ENCODE measurements at places on chromosomes 5 and 9.

DNA sequence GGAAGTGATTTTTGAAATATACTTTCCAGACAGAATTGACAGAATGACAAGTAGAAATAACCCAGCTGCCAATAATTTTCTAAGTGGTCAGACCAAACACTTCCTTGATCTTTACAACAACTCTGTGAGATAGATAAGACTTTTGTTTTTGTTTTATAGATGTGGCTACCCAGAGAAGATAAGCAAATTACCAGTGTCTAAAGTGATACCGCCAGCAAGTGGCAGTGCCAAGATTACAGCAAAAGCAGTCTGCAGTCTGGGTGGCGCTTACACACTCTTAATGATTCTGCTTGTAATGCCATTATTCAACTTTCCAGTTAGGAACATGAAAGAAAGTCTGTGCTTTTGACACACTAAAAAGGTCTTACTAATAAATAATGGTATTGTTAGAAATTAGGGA, 92.1 kb downstream of the HCN1 start:
- no peak for DNase-seq

DNA sequence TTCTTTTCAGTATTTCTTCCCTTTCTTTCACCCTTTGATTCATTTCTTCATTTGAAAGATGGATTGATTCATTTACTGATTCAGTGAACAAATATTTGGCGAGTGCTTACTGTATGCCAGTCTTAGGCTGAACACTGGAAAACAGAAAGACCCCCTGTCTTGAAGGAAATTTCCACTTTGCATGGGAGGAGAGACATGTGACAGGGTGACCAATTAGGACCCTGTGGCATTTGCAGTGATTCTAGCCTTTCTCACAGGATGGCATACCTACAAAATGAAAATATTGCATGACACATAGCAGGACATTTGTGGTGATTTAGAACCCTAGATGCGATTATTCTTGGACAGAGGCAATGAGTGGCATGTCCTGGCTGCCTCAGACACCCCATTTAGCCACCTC, 407.2 kb upstream of the SGCD start:
- no peak for DNase-seq

- no peak for DNase-seq
These were observed 215.0 kb upstream of the PANK3 start for GRCh38 chr5:168793841-168794837.

- no peak for DNase-seq
These were observed 500.0 kb downstream of the SPATA31D1 start for GRCh38 chr9:82488313-82489200.

- no peak for DNase-seq
These were observed 376.3 kb upstream of the CHD1 start for GRCh38 chr5:99305045-99305580.

DNA sequence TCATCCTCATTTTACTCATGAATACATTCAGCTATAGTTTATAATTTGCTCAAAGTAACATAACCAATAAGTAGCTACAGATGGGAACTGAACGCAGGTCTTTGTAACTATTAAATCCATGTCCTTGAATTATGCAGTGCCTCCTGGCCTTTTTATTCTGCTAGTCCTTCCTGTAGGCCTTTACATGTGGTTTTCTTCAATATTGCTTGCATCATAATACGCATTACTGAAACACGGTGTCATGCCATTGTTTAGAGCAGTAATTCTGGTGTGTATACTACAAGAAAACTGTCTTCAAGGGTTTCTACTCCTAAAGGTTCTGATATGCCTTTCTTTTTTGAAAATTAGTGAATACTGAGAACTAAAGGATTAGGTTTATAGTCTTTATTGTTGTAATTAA, 20.7 kb downstream of the CWC27 start:
- DNase-seq: peak; percentile 36

DNA sequence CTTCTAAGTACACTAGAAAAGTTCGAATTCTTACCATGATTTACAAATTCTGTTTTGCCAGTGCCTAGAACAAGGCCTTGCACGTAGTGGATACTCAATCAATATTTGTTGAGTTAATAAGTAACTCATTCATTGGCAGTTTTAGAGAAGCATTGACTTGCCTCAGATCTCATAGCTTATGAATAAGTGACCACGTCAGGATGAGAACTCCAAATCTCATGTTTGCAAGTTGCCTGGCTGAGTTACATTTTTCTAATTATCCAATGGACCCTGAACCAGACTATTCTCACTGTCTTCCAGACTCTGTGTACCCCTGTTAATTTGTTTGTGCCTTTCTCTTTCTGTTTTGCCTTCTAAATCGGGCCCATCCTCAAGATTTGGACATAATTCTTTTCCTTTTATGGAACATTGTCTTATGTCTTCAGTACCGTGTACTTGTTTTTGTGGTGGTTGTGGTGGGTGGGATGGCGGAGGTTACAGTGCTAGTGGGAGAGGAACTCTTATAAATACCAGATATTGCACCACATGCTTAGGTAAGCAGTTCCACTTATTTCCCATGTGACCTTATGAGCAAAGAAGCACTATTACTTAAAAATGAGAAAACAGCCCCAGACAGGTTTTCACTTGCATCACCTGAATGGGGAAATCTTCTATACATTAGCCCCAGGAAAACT, 96.3 kb downstream of the UNC13B start:
- no peak for DNase-seq

DNA sequence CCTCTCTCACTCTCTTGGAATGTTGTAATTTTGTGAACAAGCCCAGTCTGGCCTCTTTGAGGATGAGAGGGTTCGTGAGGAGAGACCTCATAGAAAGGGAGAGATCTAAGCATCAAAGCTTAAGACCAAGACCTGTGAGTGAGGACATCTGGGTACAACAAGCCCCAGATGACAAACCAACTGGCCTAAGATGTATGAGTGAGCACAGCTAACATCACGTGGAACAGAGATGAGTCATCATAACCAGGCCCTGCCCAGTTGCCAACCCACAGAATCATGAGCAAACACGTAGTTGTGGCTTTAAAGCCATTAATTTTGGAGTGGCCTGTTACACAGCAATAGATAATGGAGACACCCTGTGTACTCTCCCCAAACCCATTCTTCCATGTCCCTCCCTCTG, 439.1 kb upstream of the KIF2A start:
- peak; percentile 67 for DNase-seq

- peak; percentile 88 for DNase-seq
These were observed 233.6 kb downstream of the ACTL7B start for GRCh38 chr9:108621991-108622855.

GRCh38 chr9:124280176-124280691, 22.5 kb downstream of the NEK6 start:
- DNase-seq: no peak

- DNase-seq: no peak
These were observed 24.9 kb downstream of the PITX1 start for GRCh38 chr5:135008981-135009735.

DNA sequence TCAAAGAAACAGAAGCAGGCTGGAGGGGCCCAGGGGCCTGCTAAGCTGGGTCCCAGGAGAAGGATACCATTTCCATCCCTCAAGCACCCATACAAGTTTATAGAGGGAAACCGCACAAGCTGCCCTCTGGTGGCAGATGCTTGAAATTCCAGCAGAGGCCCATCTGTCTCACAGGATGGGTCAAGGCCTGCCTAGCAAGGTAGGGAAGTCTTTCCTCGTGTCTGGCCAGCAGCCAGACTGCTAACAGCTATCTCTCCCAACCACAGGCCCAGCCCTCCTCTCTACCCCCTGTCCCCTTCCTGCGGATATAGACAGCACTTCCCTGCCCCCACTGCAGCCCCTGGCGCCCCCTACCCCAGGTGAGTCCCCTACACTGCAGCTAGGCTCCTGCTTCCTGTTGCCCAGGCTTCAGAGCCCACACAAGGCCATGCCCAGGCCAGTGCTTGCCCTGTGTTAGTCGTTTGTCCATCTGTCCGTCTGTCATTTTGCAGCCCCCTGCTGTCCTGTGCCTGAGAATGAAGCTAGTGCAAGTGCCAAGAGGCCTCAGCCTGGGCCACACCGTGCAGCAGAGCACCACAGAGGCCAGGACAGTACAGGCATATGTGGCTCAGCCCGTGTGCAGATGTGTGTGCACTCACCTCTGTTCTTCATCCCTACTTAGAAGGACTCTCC, 26.2 kb downstream of the TCF7 start:
- peak; percentile 47 for DNase-seq

- no peak for DNase-seq
These were observed 719.4 kb downstream of the SEMA5A start for GRCh38 chr5:8826508-8826907.
